ENCODE measurements at places on chromosomes 16 and 17. TPM values are rescaled to one million over a fixed set of nuclear protein-coding genes. Genes with fewer than 3 reads are reported as not detected.

KCTD11 gene
- total RNA-seq, result 6.1 TPM

EFCAB5 gene
- total RNA-seq, result 0.58 TPM

TEX14 gene
- total RNA-seq, result not detected

SLC16A13 gene
- total RNA-seq, result 0.44 TPM

ARL17A gene
- total RNA-seq, result 6.0 TPM

KCNAB3 gene
- total RNA-seq, result 0.33 TPM

C1QTNF8 gene
- total RNA-seq, result not detected

SPIRE2 gene
- 2.2 TPM for total RNA-seq

XYLT1 gene
- 23.1 TPM for total RNA-seq

CTRB1 gene
- not detected for total RNA-seq

CPHXL2 gene
- not detected for total RNA-seq

CFAP97D1 gene
- total RNA-seq, result not detected

TBC1D3L gene
- total RNA-seq, result 7.8 TPM

ATP2A1 gene
- total RNA-seq, result 0.44 TPM

TMC6 gene
- total RNA-seq, result 1.0 TPM

CCL8 gene
- 1.2 TPM for total RNA-seq

CDRT15L2 gene
- not detected for total RNA-seq

PPP1R27 gene
- not detected for total RNA-seq

CCL2 gene
- total RNA-seq, result 50.4 TPM

GAS2L2 gene
- total RNA-seq, result not detected

MT1A gene
- total RNA-seq, result 1.7 TPM

B3GNT9 gene
- 55.6 TPM for total RNA-seq

IL34 gene
- total RNA-seq, result 4.5 TPM

TRPV3 gene
- total RNA-seq, result 1.0 TPM

HOXB8 gene
- total RNA-seq, result not detected

TM4SF5 gene
- not detected for total RNA-seq

MAP2K6 gene
- 8.1 TPM for total RNA-seq

DVL2 gene
- 108 TPM for total RNA-seq

TMEM238L gene
- not detected for total RNA-seq

ACSM3 gene
- total RNA-seq, result 0.29 TPM

ARL2BP gene
- 76.9 TPM for total RNA-seq

MYL4 gene
- total RNA-seq, result not detected

CPNE7 gene
- 31.6 TPM for total RNA-seq

KRT25 gene
- not detected for total RNA-seq

BCAR1 gene
- total RNA-seq, result 59.4 TPM

CES1 gene
- total RNA-seq, result 20.3 TPM

KRT12 gene
- total RNA-seq, result not detected

LRRC75A gene
- 1.2 TPM for total RNA-seq

IRX5 gene
- not detected for total RNA-seq

TBC1D3B gene
- total RNA-seq, result 1.5 TPM

UTP18 gene
- total RNA-seq, result 35.2 TPM
